Left kidney (tissue), 8 donors: ENCODE measurements at places on chromosomes 12 and 14.

- no peak for DNase-seq
These were observed 53.4 kb upstream of the LHX5 start for GRCh38 chr12:113525066-113525465.

GRCh38 chr12:132214891-132215290, 70.6 kb downstream of the NOC4L start:
- no peak for DNase-seq

GRCh38 chr12:30286345-30286926, 409.2 kb downstream of the IPO8 start:
- DNase-seq = peak; percentile 18

GRCh38 chr12:108310489-108310888, 28.6 kb downstream of the CMKLR1 start:
- no peak for DNase-seq

- no peak for DNase-seq
These were observed 38.3 kb upstream of the FAR2 start for GRCh38 chr12:29110506-29111442.

GRCh38 chr12:122943196-122943595, 23.1 kb downstream of the ABCB9 start:
- no peak for DNase-seq

- DNase-seq = no peak
These were observed 59.7 kb downstream of the PLXNC1 start for GRCh38 chr12:94207849-94208621.
